ENCODE measurements at places on chromosomes 7 and 10.

DNA sequence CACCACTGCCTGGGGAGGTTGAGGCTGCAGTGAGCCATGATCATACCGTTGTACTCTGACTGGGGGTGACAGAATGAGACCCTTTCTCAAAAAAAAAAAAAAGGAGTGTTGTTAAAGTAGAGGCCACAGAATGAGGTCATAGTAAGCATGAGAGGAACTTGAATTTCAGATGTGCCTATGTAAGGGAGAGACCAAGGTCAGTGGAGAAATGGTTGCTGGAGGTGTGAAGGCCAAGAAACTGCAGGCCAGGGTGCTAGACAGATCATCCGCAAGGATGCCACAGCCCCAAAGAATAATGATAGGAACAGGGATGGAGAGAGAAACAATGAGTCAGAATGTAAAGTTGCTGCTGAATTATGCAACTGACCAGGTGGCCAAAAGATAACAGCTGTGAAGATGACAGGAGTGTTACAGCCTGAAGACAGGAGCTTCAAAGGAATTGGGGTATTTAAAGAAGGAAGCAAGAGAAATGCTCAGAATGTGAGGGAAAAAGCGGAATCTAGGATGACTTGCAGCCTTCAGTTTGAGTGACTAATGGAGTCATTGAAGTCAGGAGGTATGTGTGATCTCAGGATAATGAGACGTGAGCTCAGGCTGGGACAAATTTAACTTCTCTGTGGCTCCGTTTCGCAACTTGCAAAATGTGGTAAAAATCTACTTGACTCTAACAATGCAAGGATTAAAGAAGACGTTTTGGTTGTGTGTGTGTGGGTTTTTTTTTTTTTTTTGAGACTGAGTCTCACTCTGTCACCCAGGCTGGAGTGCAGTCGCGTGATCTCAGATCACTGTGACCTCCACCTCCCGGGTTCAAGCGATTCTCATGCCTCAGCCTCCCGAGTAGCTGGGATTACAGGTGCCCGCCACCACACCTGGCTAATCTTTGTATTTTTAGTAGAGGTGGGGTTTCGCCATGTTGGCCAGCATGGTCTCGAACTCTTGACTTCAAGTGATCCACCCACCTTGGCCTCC is 22.2 kb downstream of the TYW1B start:
- DNase-seq, result no peak

GRCh38 chr7:22442187-22442881 is 57.7 kb downstream of the STEAP1B start:
- no peak for DNase-seq

DNA sequence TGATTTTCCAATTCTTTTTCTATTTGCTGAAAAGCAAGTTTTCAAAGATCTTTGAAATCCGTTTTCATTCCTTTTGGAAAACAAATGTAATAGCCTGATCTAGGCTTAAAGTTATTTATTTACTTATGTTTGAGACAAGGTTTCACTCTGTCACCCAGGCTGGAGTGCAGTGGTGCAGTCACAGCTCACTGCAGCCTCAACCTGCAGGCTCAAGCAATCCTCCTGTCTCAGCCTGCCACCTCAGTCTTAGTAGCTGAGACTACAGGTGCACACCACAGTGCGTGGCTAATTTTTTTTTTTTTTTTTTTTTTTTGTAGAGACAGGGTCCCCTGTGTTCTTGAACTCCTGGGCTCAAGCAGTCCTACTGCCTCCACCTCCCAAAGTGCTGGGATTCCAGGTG is 4.6 kb downstream of the ST7 start:
- no peak for DNase-seq

DNA sequence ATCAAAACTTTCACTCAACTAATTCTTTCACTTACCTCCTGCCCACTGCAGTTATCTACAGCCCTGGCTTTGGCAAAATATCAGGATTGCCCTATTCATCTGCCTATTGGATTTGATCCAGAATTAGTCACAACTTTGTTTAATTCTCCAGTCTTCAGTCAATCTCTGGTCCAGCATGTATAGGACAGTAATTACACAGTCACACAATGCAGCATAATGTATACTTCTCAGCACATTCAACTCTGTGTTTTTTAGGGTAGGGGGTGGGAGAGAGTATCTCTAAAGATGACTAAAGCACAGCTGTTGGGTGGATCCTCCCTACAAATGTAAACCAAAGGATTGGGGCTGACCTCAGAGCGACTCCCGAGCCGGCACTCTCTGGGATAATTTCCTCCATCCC is 17.7 kb upstream of the NRP1 start:
- DNase-seq, result no peak

- no peak for DNase-seq
Measured at GRCh38 chr10:66940965-66941364, 15.1 kb downstream of the LRRTM3 start.

DNA sequence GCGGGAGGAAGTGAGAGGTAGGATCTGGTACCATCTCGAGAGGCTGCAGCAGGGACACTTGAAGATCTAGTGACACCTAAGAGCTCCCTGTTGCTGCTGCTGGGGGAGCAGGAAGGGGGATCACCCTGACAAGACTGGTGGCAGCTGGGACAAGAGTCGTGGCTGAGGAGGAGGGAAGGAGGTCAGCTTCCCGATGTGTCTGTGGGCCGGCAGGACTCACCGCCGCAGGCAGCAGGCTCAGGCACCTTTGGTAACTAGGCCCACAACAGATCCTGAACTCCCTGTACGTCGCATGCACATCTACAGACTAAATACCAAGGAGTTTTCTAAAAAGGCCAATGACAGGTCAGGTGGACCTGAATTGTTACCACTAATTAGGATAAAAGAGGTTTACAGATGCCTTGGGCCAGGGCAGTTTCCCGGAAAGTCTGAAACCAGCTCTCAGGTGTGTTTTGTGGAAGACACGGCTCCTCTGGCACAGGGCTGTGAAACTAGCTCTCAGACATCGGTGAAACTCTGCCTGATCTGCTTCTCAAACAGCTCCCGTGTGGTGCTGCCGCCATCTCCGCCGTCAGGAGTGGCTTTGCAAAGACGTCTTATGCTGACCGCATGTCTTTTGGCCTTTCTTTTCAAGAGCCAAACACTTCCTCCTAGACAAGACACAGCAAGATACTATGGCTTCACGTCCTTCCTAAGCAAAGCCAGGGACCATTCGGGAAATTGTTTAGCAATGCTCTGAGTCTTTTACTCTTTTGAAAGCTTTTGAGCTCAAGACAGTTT is 609.7 kb downstream of the PTPRN2 start:
- DNase-seq, result no peak

DNA sequence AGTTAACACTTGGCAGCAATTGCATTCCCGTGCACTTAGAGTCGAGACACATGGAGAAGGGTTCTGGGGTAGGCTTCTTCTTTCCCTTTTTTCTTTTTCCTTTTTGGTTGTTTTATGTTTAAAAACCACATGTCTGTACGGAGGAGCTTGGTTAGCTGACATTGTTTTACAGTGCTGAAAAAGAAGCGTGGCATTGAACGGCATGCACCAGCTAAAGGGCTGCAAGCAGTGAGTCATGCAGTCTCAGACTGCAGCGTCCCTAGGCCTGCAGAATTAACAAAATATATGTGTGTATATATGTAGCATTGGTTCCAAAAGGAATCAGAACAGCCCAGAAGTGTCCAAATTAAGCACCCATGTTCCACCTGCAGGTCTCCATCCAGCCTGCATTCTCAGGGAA is 211.0 kb downstream of the TCF7L2 start:
- no peak for DNase-seq

DNA sequence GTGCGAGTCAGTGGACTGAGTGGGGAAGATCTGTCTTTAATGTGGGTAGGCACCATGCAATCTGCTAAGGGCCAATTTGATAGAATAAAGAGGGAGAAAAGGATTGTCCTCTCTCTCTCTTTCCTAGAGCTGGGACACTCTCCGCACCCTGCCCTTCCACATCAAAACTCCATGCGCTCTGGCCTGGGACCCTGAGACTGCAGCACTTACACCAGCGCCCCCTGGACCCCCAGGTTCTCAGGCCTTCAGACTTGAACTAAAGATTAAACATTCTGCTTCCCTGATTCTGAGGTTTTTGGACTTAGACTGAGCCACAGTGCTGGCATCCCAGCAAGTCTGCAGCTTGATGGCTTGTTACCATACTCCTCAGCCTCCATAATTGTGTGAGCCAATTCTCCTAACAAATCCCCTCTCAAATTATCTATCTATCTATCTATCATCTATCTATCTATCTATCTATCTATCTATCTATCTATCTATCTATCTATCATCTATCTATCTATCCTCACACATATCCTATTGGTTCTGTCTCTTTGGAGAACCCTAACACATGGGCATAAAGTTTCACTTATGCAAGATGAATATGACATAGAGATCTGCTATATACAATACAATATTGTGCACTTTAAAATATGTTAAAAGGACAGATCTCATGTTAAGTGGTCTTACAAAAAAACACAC is 22.4 kb upstream of the OR2A5 start:
- no peak for DNase-seq

- DNase-seq, result no peak
Measured at GRCh38 chr10:94088926-94089381, 95.2 kb downstream of the PLCE1 start.

DNA sequence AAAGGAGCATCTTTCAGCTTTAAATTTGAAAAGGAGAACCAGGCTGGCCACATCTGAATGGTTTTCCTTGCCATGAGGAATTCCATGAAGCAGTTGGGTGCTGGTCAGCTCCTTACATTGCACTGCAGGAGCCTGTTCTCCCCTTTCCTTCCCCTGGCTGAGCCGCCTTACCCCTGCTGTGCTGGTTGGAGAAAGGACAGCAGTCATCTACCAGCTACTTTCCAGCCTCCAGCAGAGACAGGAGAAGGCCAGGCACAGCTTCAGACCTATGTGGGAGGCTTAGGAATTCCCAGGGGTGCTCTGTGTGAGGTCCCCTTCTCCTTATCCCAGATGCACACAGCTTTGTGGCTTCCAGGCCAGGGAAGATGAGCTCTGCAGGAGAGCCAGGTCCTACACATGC is 4.7 kb downstream of the C10orf71 start:
- no peak for DNase-seq

GRCh38 chr7:78267141-78267540 is 468.6 kb downstream of the PHTF2 start:
- no peak for DNase-seq

- DNase-seq, result no peak
Measured at GRCh38 chr10:124376411-124376810, 42.3 kb downstream of the OAT start.

GRCh38 chr10:4885162-4885561 is 59.2 kb downstream of the AKR1E2 start:
- DNase-seq, result no peak

GRCh38 chr10:62284221-62284620 is 15.6 kb upstream of the RTKN2 start:
- DNase-seq, result no peak

DNA sequence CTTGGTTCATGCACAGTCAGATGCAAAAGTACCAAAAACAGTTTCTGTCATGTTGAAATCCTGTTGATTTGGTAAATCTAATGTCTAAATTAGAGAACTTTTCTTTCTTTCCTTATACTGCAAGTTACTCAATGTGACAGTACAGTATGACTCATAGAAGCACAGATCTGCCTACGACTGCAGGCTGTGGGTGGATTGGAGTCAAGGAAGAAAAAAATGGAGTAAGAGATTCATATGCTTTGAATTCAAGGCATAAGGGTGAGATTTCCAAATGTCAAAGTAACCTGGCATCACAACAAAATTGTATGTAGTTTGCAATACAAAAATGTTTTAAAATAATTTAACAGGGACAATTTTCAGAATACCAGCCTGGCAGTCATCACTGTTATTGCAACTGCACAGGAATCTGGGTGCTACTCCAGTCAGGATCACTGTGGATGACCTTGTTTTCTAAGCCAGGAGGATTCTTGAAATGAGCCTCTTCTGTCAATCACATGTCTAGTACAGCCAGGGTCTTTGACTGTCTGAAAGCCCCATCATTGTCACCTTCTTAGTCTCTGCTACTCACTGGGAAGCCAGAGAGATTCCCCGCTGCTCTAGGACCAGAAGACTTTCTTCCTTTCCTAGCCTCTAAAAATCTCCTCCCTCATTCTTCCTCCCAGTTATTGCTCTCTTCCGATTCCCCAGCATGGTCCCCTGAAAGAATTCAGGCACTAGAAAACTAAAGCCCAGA is 83.6 kb downstream of the CD36 start:
- DNase-seq, result no peak

- DNase-seq, result no peak
Measured at GRCh38 chr7:110148054-110148453, 942.9 kb upstream of the LRRN3 start.

- DNase-seq, result no peak
Measured at GRCh38 chr10:99731306-99732032, 458 bp downstream of the COX15 start.

- DNase-seq, result no peak
Measured at GRCh38 chr7:85471740-85472139, 284.9 kb upstream of the SEMA3D start.

DNA sequence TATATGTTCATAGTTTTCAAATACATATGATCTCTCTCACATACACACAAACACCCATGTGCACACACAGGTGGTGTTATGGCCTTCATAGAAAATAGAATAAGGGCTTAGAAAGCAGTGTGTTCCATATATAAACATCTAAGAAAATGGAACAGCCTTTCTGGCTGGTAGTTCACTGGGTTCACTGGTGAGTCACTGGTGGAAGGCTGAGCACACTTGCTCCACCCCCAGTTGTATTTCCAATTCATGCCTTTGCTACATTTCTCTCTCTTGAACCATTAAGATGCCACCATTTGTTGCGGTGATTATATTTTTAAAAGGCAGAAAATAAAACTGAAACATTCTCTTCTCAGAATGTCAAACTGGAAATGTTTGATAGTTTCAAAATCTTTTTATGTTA is 252.1 kb downstream of the GLI3 start:
- no peak for DNase-seq

- DNase-seq, result no peak
Measured at GRCh38 chr7:116783666-116784318, 78.6 kb upstream of the CAPZA2 start.

DNA sequence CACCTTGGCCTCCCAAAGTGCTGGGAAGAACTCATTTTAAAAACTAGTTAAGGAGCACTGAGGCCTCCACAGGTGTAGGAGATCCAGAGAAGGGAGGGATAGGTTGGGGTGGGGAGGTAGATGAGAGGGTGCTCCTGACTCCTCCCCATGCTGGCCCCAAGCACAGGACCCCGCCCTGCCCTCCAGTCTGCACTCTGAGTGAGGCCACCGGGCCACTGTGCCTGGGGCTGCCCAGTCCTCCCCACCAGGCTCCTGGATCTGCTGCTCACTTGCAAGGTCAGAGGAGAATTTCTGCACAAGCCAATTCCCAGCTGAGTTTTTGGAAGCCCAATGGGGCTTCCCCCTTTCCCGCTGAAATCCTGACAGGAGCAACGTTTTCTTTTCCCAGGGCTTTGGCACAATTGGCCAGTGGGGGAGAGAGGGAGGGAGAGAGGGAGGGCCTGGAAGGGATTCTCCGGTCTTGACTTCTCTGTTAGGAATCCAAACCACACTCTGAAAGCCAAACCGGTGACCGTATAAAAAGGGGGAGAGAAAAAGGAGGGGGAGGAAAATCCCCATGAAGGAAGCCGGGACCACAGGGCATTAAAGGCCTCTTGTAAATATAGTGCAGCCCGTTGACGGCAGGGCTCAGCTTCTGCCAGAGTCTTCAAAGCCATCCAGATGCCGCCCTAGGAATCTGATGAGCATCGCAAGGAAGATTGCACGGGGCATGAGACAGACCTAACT is 116.2 kb downstream of the SH3PXD2A start:
- no peak for DNase-seq
